NCI-H1105 (cell line): ENCODE measurements at places on chromosomes 6 and 20.

- DNase-seq, result no peak
Measured at GRCh38 chr20:25378189-25378883, 12.3 kb downstream of the ABHD12 start.

- no peak for DNase-seq
Measured at GRCh38 chr6:118485601-118486550, 62.2 kb upstream of the PLN start.

GRCh38 chr6:25714765-25715164, 39.8 kb upstream of the SLC17A4 start:
- DNase-seq, result no peak

GRCh38 chr20:48791014-48791413, 36.8 kb downstream of the PREX1 start:
- DNase-seq, result peak; percentile 51

DNA sequence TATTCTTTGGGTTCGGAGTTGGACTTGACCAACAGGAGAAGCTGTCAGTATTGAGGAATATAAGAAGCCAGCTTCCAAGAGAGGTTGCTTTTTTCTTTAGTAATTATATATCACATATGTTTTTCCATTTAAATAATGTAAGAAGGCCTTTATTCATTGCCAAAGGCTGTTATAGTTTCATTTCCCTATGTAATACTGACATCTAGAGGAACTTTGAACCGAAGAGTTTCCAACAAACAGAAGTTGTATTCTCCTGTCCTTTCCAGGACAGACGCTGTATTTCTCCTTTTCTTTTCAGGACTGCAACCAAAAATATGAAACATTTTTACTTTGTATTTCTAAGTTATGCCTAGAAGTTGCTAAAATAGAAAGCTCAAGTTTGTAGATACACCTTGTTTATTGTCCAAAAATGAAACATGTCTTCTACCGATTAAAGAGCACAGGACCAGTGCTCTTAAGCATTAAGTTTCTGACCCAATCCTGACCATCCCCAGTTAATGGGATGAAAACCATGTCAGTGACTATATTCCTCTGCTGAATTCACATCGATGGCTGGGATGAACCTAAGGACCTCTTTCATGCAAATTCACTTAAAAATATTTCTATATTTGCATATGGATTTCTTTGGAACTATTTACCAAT, 55.1 kb downstream of the MYLK4 start:
- no peak for DNase-seq

- peak; percentile 15 for DNase-seq
Measured at GRCh38 chr20:57582432-57583288, 21.8 kb downstream of the PCK1 start.

- no peak for DNase-seq
Measured at GRCh38 chr6:138620630-138621029, 121.3 kb upstream of the NHSL1 start.
